ENCODE measurements at places on chromosomes 2 and 18.
A peak's percentile ranks its signal among the peaks of the same experiment; 100 is the strongest.

- no peak for DNase-seq
Measured at GRCh38 chr2:82740527-82740926, 1718.6 kb downstream of the SUCLG1 start.

DNA sequence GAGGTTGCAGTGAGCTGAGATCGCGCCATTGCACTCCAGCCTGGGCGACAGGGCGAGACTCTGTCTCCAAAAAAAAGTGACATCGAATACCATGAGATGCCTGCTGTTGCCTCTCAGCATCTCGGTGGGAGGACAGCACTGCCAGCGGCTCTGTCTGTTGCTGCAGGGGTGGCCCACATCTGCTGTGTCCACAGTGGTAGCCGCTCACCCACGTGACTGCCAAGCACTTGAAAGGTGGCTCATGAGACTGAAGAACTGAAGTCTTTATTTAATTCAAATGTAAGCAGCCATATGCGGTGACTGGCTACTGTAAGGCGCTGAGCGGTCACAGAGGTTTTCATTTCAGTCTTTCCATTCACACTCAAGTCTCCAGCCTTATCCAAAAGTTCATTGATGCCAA, 25.8 kb downstream of the IMPA2 start:
- no peak for DNase-seq

DNA sequence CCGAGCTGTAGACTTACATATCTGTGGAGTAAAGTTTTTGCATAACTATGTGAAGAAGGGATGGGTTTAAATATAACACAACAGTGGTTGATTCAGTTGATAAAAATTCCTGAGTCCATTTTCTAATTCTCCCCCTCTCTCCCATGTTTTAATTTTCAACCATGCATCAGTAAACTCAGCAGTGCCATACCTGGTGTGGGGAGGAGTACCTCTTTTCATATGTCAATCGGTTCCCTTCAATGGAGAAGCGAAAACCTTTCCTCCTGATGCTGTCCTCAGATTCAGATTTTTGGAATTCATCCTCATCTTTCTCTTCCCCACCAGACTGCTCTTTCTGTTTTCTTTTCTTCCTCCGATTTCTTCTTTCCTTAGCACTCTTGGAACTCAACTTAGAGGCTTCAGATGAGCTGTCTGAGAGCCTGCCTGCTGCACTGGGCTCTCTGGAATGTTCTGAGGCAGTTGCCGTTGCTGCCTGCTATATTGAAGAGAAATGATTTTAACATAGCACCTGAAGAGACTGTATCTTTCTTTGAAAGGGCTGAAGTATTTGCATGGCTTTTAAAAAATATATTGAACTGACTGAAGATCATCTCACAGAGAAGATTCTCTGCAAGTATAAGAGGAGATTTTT, 82.9 kb downstream of the SCN1A start:
- DNase-seq, result no peak

DNA sequence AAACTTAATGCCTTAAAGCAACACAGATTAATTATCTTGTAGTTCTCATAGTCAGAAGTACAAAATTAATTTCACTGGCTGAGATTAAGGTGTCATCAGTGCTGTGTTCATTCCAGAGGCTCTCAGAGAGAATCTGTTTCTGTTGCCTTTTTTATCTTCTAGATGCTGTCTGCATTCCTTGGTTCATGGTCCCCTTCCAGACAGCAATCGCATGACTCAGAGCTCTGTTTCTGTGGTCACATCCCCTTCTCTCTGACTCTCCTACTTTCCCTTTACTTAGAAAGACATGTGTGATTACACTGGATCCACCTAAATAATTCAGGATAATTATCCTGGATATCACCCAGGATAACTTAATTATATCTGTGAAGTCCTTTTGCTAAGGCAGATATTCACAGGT, 148.6 kb downstream of the MAIP1 start:
- no peak for DNase-seq

DNA sequence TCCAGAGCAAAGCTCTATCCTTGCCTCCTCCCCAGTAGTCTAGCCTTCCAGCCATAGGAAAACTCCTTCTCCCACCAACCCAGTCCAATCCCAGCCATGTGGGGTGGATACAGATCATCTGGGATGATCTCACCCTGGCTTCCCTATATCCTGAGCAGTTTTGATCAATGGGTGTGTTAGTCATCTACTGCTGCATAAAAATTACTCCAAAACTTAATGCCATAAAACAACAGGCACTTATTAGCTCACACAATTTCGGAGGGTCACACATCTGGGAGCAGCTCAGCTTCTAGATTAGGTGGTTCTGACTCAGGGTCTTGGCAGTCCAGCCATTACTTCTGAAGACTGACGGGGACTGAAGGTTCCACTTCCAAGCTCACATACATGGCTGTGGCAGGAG, 190.4 kb downstream of the SPP2 start:
- no peak for DNase-seq

GRCh38 chr2:211463397-211463796, 907.0 kb downstream of the CPS1 start:
- no peak for DNase-seq

- DNase-seq, result no peak
Measured at GRCh38 chr2:14240868-14241267, 391.6 kb upstream of the LRATD1 start.

GRCh38 chr2:205934443-205934842, 151.5 kb downstream of the INO80D start:
- no peak for DNase-seq

- no peak for DNase-seq
Measured at GRCh38 chr18:3874581-3874980, 424.6 kb downstream of the TGIF1 start.

DNA sequence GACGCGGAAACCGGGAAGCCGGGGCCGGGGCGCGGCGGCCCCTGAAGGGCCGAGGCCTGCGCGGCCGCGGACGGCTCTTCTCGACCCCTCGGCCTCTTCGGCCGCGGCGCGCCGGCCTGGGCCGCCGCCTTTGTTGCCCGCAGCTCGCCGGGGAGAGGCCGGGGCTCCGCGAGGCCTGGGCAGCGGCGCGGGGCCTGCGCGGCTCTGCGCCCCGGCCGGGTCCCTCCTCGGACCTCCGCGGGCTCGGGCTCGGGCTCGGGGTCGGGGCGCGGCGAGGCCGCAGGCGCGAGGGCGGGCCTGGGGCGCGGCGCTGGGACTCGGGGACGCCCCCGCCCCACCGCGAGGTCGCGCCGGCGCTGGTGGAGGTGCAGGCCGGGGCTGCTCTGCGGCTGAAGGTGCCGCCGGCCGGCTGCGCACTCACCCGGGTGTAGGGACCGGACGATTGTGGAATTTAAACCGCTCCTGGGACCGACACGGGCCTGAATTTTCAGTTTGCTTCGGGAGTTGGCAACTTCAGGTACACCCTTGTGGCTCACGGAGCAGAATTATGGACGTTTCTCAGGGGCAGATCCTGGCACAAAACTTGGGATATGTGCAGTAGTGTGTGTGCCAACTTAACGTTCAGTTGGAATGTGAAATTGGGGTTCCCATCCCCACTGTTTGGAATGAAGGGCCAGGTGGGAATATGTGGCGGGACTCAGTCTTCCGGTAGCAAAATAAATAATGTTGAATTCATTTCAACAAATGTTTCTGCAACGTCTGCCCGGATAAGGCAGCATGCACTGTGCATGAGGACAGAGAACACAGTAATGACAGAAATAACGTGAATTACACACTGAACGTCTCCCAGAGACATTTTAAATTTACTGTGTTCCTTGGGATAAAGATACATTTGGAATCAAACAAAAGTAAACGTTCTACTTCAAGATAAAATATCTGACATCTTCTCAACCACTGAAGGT, 787 bp downstream of the SOCS6 start:
- no peak for DNase-seq

DNA sequence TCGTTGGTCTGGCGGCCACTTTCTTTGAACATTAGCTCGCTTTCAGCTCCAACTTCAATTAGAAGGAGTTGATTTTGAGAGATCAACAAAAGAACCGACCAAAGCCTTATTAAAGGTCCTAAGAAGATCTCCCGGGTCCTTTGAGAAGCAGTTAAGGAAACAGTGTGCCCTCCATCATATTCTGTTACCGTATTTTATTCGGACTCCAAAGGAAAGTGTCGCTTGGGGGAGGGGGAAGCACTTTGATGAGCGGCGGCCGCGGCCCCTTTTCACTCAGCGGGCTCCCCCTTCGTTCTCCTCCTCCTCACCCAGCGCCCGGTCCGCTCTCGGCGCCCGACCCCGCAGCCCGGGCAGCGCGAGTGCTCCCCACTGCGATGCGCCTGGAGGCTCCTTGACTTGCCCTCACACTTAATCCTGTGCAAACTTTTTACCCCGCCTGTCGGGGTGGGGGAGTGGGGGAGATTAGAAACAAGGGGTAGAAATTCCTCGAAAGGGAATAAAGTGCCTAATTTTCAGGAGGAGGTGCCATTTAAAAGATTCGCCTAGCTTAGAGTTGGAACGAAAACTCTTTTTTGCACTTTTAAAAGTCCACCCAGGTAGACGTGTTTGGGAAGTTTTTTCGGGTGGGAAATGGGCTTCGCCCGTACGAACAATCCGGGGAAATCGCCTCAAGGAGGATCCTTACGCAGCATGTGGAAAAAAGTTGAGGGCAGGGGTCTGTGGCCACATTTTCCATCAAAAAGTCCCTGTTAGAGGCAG, 1.2 kb upstream of the OTX1 start:
- DNase-seq, result no peak

DNA sequence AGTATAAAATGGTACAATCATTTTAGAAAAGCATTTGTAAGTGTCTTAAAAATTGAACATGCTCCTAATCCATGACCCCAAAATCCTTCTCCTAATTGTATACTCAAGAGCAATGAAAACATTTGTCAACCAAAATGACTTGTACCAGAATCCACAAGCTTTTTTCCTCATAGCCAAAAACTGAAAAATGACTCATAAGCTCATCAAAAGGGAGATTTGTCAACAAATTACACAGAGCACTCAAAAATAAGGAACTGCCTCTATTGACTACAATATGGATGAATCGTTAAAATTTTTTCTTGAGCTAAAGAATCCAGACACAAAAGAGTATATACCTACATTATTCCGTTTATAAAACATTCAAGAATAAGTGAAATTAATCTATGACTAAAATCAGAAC, 544.8 kb downstream of the ARHGAP15 start:
- no peak for DNase-seq

DNA sequence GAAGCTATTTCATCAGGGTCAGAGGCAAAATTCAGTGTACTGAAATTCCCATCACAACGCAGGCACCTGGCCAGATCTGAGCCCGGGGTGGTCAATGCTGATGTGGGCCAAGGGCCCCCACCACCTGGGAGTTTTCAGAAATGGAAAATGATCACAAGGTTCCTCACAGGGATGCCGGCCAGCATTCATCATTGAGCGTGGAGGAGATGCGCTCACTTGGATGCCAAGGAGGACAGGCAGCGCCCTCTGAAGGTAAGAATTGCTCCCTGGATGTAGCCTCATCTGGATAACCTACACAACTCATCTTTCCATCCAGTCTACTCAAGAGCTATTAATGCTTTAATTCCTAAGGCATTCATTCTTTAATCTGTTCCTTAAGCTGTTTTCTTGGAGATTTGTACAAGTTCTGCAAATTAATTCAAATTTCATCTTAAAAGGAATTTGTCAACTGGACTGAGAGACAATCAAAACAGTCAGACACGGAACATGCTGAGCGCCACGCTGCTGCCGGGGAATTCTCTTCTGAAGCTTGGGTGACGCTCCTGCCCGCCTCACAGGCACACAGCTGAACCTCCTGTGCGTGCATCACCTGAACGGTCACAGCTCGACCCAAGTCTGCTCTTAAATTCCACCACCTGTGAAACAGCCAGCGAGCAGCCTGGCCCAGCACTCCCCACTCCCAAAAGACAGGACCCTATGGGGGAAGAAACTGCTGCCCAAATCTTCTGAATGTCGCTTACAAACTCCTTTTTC, 206.7 kb downstream of the HDAC4 start:
- DNase-seq, result no peak

DNA sequence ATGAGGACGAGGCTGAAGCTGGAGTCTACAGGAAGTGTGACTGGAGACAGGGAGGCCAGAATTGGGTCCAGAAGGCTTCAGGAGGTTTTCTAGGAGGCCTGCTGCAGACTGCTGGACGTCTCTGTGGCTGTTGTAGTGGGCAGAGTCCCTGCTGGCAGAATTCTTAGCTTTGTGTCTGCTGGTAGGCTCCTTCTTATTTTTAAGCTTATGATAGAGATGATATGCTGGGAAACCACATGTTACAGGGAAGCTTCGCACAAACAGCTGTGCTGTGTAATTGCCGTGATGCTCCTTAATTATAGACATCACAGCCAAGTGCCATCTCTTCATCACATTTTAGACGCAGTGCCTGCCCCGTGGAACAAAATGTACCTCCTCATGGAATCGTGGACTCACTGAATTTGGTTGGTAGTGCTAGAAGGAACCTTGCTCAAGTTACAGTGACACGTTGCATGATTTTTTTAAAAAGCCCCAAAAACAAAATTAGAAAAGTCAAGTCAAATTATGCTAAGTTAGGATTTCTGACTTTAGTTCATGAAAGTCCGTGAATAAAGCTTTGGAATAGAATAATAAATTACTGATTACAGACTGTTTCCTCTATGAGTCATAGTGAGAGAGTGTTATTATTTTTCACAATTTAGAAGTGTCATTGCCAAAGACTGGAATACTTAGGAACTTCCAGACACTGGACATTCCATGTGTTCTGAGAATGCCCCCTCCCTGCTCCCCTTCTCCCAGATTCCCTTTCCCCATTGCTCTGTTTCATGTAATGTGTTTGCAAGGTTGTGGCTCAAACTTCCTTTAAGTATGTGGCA, 144.1 kb downstream of the FHOD3 start:
- DNase-seq, result no peak

DNA sequence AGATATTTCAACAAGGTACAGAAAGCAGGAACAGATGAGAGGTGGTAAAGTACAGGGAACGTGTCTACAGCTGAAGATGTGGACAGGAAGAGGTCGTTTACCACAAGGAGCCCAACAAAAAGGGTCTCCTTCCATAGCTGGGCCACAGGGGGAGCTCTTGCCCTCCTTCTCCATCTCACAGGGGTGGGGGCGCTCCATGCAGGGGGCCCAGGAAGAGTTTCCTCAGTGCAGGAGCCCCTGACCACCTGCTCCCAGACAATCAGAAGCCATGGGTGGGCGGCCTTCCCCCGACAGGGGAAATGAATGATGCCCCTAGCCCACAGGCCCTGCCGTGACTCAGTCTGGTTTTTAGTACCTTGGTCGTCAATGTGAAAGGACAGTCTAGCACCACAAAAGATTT, 163.6 kb upstream of the ZNF516 start:
- no peak for DNase-seq

GRCh38 chr2:52454962-52455361, 1312.6 kb upstream of the CHAC2 start:
- no peak for DNase-seq

- DNase-seq, result no peak
Measured at GRCh38 chr2:30675758-30676157, 131.5 kb downstream of the CAPN13 start.

DNA sequence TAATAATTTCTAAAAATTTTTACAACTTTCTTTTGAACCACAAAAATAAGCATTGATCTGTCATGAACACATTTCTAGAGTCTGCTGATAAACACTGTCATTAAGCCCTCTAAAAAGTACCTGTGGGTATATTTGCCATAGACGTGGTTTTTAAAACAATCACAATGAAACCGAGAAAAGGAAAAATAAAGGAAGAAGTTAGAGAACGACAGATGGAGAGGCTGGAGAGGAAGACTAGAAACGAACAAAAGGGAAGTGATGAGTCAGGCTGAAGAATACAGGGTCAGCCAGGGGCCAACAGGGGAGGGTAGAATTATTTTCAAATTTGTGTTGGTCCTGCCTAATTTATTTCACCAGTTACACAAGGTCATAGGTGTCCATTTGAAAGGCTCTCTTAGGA, 62.0 kb downstream of the MYL12B start:
- no peak for DNase-seq

- peak; percentile 48 for DNase-seq
Measured at GRCh38 chr2:136129601-136130000, 11.7 kb upstream of the CXCR4 start.

All from activated gamma-delta T cell treated with Interleukin-2 at 50 U/mL for 16 hours (primary cell).